Stimulated activated CD8-positive, alpha-beta memory T cell treated with anti-CD3 and anti-CD28 coated beads, Interleukin-2, amount 100 ng/mL, for 1 hour (primary cell): ENCODE measurements at places on chromosomes 7 and 10.

DNA sequence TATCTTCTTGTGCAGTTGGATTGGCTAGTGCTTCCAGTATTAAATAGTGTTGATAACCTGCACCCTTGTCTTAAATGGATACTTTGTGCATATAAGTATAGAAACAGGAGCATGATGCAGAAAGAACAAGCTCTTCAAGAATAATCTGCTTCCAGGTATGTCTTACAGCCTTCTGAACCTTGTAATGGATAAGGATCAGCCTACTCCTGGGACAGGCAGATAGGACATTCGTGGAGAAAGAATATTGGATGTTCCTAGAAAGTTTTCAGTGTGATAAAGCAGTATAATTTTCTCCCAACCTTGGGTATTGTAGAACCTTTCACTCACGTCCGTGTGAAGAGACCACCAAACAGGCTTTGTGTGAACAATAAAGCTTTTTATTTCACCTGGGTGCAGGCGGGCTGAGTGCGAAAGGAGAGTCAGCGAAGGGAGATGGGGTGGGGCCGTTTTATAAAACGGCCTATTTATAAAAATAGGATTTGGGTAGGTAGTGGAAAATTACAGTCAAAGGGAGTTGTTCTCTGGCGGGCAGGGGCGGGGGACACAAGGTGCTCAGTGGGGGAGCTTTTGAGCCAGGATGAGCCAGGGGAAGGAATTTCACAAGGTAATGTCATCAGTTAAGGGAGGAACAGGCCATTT lies 27.2 kb downstream of the C1GALT1 start:
- DNase-seq = no peak

DNA sequence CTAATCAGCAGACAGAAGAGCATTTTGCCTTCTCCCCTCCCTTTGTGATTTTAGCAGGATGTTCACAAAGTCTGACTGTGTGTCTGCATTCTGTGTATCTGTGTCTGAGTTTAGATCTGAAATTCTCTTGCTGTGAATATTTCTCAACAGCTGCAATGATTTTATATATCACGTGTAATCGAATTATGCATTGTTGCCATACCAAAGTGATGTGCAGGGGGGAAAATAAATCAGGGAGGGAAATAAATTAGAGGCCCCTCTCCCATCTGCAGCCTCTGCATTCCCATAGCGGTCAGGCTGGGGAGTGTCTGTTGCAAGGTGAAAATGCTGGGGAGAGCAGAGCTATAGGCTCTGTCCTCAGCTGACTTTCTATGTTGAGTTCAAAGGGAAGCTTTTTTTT lies 209.0 kb downstream of the LRMDA start:
- no peak for DNase-seq

DNA sequence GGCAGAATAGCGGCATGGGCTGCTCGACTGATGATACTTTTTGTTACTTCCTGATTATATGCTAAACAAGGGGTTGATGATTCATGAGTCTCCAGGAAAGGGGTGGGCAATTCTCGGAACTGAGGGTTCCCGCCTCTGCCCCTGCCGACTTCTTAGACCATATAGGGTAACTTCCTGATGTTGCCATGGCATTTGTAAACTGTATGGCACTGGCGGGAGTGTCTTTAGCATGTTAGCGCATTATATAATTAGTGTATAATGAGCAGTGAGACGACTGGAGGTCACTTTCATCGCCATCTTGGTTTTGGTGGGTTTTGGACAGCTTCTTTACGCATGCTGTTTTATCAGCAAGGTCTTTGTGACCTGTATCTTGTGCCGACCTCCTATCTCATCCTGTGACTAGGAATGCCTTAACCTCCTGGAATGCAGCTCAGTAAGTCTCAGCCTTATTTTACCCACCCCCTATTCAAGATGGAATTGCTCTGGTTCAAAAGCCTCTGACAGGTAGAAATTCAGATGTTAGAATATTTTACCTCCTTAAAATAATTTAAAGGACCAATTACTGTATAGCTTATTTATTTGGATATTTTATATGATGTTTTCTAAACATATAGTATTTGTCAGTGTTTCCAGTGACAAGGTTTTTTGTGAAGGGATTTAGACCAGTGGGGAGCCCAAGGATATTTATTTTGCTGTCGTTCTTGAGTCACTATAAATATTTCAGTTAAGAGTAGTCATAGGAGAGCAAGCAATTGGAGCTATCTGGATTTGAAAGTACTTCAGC lies 90.1 kb upstream of the PIK3CG start:
- DNase-seq = no peak

GRCh38 chr7:132379292-132379691 lies 197.0 kb downstream of the PLXNA4 start:
- no peak for DNase-seq

DNA sequence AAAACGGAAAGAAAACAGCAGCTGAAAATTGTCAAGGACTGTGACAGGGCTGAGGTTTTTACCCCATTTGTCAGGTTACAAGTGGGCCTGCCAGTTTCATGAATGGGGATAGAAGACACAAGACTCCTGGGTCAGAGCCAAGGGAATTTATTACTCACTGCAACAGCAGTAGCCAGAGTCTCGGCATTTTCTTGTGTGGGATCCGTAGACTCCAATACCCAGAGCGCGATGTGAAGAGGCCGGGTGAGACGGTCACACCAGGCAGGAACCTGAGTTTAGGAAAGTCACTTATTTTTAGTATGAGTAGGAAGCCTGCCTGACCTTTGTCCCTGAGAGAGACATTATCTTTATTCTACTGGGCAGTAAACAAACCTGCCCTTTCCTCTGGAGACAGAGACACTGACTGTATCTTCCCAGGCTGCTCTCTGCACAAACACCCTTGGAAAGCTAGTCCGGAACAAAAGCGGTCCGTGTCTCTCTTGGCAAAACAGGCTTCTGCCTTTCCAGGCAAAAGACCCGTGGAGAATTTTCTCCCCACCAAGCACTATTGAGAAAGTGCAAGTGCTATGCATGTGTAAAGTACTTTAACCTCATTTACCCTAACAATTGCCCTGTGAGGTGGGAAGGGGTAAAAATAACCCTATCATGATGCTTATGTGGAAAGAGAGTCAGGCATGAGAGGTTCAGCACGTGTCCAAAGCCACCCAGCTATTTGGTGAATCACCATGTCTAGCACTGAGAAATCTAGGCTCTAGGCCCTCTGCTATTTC lies 58.4 kb downstream of the JCAD start:
- DNase-seq = no peak

DNA sequence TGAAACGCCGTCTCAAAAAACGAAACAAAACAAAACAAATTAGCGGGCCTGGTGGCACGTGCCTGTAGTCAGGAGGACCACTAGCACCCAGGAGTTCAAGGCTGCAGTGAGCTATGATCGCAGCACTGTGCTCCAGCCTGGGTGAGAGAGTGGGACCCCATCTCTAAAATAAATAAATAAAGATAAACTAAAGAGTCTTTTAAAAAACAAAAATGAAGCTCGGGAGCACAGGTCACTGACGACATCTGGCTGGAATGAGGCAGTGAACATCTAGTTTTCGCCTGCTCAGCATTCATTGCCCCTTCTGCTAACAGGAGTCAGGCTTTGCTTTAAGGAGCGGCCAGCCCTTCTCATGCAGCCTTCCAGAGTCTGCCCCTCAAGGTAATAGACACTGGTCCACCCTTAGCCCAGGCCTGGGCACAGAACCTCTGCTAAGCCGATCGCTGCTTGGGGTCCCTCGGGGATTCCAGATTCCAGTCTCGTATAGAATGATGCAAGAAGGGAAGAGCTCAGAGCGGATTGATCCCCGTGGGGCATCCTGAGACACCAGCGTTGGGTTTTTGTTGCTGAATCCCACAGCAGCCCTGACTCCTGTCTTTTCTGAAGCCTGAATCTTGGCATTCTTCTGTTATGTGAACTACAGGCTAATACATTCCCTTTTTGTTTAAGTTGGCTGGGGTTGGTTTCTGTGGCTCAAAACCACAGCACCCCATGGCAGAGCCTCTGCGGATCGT lies 14.2 kb upstream of the FOXK1 start:
- DNase-seq = no peak

- no peak for DNase-seq
These were observed 53.5 kb downstream of the BMS1 start for GRCh38 chr10:42836096-42836495.

DNA sequence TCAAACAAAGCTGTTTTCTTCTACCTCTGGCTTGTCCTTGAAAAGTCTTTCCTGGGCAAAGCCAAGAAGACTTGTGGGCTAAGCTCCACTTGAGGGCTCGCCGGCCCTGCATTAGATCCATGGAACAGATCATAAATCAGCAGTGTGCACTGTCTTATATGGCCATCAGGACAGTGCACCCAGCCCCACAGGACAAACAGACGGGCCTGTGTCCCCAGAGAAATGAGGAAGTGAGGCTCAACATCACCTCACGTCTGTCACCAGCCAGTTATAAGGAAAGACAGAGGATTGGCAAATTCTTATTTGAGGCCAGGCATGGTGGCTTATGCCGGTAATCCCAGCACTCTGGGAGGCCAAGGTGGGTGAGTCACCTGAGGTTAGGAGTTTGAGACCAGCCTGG lies 12.3 kb upstream of the IFT22 start:
- DNase-seq = no peak

DNA sequence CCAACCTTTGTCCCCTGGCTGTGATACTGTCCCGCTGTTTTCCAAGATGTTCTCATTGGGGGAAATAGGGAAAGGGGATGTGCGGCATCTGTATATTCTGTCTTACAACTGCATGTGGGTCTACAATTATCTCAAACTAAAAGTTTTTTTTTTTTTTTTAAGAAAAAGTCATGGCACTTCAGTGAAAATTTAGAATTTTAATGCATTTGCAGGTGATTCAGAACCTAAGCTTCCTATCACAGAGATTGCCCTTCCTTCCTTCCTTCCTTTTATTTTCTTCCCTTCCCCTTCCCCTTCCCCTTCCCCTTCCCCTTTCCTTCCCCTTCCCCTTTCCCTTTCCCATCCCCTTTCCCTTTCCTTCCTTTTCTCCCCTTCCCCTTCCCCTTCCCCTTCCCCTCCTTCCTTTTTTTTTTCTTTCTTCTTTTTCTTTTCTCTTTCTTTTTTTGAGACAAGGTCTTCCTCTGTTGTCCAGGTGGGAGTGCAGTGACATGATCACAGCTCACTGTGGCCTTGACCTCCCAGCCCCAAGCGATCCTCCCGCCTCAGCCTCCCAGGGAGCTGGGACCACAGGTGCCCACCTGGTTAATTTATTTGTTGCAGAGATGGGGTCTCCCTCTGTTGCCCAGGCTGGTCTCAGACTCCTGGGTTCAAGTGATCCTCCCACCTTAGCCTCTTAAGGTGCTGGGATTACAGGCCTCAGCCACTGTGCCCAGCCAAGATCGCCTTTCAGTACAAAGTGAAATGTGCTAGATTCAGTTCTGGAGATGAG lies 32.0 kb downstream of the JAKMIP3 start:
- no peak for DNase-seq

GRCh38 chr7:76368190-76368589 lies 9.4 kb upstream of the YWHAG start:
- no peak for DNase-seq

DNA sequence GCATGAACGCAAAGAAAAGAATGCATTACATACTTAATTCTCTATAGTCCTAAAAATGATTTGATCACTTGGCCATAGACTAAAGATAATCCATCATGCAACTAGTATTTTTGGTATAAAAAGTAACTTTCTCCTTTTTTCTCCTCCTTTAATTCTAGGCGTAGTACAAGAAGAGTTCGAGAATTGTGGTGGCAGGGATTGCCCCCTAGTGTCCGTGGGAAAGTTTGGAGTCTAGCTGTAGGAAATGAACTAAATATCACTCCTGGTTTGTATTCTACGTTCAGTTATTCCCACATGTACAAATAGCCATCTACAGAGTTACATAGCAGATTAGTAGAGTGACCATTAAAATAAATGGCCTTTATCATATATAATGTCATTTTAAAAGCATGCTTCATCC lies 45.5 kb upstream of the HELLS start:
- DNase-seq = no peak

DNA sequence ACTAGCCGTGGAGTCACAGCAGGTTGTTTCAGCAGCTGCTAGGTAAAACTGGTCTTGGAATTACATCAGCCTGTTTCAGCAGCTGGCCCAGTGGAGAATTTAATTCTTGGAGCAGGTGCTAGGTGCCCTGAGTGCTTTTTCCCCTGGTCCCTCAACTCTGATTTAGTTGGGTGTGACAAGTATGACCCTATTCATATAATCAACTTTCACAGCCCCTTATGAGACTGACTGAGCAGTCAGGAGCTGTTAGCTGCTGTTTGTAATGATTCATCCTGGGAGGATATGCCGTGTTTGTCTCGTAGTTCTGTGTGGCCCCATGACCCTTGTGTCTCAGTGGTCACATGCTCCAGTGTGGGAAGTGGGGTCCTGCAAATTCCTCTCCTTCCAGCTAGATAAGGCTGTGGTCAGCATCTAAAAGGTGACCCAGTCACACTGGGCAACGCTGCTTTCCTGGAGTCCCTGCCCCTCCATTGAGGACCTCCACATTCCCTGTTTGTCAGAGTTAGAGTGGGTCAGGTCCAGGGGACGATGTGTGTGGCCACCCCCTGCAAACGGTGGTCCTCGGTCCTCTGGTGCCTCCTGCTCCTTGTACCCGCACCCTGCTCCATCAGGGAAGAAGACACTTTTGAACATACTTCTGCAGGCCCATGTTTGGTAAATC lies 28.3 kb downstream of the TBATA start:
- DNase-seq = no peak

DNA sequence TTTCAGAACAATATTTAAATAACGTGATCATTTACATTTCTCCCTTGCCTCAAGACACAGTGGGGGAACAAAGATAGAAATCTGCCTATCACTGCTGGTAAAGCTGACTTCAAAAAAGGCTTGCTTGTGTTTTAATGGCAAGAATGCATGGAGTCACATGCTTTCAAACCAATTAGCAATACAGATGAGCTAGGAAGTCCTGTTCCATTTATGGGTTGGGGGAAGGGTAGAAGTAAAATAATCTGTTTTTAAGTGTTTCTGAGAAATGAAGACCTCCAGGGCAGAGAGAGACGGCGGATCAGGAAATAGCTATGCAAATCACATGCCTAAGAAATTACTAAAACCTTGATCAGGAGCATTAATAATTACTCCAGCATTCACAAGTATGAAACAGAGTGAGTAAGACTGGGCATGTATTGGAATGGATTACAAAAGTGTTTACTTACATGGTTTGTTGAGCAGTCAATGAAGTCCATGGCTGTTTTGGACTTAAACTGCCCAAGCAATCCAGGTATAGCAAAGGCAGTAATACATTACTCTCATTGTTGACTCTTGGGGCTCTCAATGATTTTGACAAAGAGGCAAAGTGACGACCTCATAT lies 142.0 kb downstream of the ARID5B start:
- DNase-seq = no peak

DNA sequence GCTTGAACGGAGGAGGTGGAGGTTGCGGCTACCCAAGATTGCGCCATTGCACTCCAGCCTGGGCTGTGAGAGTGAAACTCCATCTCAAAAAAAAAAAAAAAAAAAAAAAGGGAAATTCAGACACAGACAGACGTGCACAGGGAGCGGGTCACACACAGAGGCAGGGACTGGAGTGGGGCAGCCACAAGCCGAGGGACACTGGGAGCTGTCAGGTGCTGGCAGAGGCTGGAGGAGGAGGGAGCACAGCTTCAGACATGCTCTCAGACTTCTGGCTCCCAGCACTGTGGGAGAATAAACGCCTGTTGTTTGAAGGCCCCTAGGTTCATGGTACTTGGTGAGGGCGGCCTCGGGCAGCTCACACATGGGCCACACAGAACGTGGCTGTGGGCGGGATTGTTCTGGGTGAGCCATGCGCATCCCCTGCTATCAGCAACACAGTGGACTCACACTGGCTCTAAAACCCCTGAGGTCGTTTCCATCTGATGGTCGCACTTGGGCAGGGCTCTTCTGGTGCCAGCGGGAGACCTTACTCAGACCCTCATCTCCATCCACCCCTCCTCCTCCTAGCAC lies 375.9 kb downstream of the DNAJB6 start:
- no peak for DNase-seq
